ENCODE measurements at places on chromosomes 1 and 21.

GRCh38 chr21:20943561-20943997 lies 54.6 kb upstream of the NCAM2 start:
- DNase-seq: no peak

DNA sequence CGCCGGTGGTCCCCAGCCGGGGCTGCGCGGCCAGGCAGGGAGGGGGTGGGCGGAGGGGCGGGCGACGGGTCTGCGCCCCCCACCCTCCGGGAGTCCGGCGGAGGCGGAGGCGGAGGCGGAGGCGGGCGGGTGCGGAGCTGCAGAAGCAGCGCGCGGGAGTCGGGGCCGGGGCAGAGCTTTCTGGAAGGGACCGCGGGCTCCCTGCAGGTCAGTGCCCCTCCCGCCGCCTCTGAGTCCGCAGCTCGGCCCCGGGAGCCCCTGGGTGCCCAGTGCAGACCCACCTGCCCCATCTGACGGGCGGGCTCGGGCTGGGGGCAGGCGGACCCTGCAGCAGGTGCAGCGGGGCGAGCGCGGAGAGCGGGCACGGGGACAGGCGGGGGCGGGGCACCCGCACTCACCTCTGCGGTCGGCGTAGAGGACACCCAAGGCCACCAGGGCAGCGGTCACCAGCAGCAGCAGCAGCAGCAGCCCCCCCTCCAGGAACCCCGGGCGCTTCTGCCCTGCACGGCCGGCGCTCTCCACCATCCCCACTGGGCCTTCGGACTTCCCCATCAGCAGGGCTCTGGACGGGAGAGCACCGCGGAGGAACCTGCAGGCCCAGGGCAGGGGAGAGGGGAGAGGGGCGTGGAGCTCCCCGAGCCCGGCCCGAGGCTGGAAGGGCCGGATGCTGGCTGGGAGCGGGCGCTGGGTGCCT lies 3.7 kb downstream of the MMEL1 start:
- no peak for DNase-seq

DNA sequence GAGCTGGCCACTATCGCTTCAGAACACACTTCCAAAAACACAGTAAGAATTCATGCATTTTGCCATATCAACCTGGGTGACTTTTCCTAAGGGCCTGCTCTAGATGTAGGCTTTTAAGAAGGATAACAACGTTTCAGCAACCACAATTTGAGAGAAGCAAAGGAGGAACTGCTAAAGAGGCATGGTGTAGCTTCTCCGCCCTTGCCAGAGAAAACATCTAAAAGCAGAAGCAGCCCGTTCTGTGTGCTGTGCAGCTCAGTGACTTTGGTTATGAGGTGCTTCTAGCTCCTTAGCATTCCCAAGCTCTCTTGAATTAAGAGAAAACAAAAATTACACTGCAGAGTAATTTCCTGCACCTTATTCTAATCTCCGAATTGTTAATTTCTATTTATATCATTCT lies 2.7 kb downstream of the PER3 start:
- no peak for DNase-seq

GRCh38 chr1:66599346-66599745 lies 65.4 kb downstream of the SGIP1 start:
- no peak for DNase-seq

GRCh38 chr1:107879346-107879745 lies 85.6 kb downstream of the VAV3 start:
- DNase-seq: no peak

GRCh38 chr1:32798679-32799416 lies 18.3 kb downstream of the YARS1 start:
- no peak for DNase-seq

- no peak for DNase-seq
Measured at GRCh38 chr1:17561561-17561985, 22.1 kb downstream of the ARHGEF10L start.

GRCh38 chr1:209485167-209485566 lies 98.3 kb upstream of the CAMK1G start:
- no peak for DNase-seq

- no peak for DNase-seq
Measured at GRCh38 chr1:150508982-150509381, 1.1 kb downstream of the ECM1 start.

GRCh38 chr1:180620581-180620980 lies 11.2 kb upstream of the XPR1 start:
- no peak for DNase-seq

DNA sequence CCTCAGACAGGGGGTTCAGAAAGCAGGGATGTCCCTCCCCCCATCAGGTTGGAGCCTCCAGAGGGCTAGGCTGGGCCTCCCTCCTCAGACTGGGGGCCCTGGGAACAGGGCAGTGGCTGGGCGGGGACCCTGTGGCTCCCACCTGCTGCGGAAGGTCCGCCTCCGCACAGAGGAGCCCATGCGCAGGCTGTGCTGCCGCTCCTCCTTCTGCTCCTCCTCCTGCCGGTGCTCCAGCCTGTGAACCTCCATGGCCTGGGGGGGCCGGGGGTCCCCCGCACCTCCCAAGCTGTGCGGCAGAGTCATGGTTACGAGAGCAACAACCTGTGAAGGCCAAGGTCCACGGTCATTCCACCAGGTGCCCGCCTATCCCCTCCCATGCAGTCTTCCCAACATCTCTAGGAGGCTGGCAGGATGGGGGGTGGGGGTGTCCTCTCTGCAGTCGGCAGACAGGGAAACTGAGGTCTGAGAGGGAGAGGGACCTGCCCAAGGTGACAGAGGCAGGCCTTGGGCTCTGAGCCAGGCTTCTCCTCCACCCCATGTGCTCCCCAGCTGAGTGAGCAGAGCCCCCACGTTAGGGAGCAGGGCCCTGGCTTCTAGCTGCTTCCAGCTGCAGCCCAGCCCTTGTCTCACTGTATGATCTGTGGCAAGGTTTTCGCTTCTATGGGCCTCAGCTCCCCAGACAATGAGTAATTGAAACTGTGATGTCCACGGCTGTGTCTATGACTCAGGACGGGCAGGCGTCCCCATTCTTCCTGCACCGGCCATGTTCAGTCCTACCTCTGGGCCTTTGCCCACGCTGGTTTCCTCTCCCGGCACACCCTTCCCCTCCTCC lies 3.4 kb downstream of the MYOM3 start:
- DNase-seq: no peak

DNA sequence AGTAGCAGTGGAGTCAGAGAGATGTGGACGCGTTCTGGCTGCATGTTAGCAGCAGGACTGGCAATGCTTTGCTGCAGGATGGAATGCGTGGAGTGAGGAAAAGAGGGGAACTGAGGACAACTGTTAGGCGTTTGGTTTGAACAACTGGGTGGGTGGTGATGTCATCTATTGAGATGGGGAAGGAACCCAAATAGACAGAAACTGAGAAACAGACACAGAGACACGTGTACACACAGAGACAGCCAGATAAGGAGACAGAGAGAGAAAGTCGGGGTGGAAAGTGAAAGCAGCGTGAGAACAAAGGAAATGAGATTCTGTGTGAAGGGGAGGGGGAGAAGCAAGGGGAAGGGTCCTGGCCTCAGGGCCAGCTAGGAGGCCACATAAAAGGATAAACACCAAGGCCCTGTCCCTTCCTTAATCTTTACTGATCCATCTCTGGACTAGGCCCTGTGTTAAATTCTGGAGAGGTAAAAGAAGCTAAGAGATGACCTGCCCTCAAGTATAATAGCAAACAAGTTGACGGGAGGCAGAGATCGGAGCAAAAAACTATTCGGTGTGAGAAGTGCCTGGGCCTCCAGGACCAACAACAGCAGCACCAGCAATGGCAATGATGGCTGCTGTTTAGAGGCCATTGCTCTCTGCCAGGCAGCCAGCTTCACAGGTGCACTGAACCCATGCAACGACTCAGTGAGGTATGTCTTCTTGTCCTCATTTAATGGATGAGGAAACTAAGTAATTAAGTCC lies 31.6 kb downstream of the VWA5B1 start:
- no peak for DNase-seq

DNA sequence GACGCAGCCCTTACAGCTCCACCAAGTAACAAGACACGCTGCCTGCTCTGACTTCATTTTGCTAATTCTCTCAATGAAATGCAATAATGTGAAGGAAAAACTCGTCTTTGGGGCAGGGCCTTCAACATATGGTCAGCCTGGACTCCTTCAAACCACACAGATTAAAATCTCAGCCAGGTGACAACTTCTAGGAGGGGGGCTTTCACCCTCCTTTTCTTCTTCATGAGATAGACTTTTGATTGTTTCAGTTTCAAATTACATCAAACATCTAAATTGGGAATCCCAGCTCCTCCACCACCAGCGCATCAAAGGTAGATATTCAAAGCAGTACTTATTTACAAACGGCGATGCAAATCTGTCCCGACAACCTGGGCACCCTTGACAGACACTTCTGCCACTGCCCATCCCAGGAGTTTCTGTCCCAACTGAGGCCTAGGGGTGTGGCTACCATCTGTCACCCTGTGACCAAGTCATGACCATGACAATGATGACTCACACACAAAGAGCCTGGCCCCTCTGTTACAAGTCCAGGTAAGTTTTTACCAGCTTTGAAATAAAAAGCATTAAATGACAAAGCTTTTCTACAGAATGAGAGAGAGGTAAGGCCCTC lies 29.7 kb downstream of the SSBP3 start:
- DNase-seq: no peak

GRCh38 chr1:172211221-172211620 lies 209.3 kb upstream of the C1orf105 start:
- no peak for DNase-seq

DNA sequence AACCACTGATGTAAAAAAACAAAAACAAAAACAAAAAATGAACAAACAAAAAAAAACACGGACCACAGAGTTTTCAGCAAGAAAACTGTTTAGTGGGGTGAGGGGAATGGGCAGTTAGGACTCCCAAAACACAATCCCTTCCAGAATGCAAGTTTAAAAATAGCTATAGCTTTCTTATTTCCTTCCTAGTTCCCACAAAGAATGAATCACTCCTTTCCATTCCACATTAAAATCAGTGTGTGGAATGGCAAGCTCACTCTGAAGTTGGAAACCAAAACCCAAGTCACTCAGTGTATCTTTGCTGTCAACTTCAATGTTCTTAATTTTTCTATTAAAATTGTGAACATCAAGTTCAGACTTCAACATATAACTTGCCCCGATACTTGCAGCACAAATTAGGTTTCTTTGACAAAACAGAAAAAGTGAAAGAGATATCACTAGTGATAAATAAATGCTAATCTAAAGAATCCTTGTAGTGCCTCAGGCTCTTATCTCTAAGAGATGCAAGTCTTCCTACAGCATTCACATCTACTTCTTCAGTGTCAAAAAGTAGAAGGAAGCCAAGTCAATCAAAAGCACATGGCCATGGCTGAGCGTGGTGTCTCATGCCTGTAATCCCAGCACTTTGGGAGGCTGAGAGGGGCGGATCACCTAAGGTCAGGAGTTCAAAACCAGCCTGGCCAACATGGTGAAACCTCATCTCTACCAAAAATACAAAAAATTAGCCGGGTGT lies 45.5 kb downstream of the TOR3A start:
- no peak for DNase-seq

GRCh38 chr1:154760469-154760933 lies 109.6 kb downstream of the KCNN3 start:
- DNase-seq: peak; percentile 71

- no peak for DNase-seq
Measured at GRCh38 chr1:119079881-119080280, 60.6 kb downstream of the WARS2 start.

DNA sequence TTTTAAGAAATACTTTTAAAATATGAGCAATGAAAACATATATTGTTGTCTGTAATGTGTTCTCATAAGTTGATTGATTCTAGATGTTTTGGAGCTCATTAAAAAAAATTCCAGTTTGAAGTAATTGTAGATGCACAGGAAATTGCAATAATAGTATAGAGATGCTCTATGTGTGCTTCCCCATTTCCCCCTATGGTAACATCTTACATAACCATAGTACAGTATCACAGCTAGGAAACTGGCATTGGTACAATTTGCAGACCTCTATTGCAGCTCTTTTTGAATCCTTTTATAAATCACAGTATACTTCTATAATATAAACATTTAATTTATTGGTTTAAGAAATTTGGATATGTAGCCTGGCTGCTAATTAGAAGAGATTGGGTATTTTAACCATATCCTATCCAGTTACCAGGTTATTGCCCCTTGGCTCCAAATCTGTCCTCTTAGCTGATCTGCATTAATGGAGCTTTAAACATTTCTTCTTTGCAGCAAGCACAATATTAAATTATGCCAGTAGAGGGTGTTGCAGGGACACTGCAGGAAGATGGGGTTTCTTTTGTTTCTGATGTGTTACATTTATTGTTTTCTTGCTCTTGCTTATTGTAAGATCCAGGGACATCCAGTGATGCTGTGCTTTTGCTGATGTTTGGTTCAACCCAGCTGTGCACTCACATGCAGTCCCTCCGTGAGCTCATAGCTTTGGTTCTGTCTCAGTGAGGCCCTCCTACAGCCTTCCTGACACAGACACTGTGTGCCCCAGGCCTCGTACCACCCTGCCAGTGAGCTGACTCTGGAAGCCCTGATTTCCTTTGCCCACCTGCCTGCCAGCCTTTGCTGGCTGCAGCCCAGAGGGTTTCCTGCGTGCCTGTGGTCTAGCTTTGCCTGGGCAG lies 103.3 kb downstream of the RABGAP1L start:
- DNase-seq: no peak

GRCh38 chr1:94796266-94796665 lies 23.9 kb upstream of the SLC44A3 start:
- no peak for DNase-seq

- no peak for DNase-seq
Measured at GRCh38 chr1:15757016-15757543, 1.5 kb upstream of the FBLIM1 start.

DNA sequence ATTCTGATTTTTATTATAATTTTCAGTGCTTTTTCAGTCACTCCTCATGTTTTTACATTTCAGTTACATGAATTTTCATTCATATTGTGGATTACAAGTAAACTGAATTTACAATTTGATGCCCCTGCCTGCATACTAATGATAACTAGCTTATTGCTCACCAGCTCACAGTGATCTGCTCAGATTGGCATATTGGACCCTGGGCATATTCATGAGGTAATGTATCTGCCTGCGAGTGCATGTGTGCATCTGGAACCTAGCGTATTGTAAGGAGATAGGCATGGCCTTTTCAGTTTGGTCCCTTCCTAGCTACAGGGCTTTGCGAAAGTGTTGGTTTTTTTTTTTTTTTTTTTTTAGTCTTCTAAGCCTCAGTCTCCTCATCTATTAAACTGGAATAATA lies 213.7 kb downstream of the SDCCAG8 start:
- no peak for DNase-seq

- DNase-seq: no peak
Measured at GRCh38 chr21:42959728-42960127, 14.6 kb upstream of the PKNOX1 start.

DNA sequence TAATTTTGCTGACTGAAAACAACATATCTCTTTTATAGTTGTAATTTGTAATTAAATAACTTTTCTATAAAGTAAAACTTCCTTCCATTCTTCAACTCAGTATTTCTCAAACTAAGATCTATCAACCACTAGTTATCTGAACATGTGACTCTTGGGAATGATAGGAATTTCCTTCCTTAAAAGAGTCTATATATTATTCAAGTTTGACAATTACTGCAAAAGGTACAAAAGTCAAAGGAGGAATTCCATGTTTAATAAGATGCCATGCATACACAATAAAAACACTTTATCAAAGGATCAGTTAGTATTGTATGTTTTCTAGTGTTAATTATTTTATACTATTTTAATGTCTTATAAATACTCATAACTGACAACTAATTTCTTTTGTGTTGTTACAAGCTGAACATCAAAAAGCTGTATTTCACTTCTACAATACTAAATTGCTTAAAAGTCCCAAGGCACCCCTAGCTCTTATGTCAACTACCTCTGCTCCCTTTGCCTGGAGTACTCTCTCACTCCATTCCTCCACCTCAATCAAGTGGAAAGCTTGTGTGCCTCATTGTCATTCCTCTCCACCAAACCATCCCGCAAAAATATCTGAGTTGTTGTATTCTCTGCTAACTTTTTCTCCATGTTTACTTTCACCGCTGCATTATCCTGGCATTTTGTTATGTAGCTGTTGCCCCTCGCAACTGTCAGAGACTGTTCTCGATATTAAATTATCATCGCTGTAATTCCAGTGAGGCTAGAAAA lies 67.9 kb downstream of the SLC44A5 start:
- DNase-seq: no peak

Data from stimulated activated CD8-positive, alpha-beta memory T cell treated with anti-CD3 and anti-CD28 coated beads, Interleukin-15, amount 100 ng/mL, for 4 hours (primary cell).